ENCODE measurements at places on chromosomes 16 and 17.

GRCh38 chr17:43366891-43367736 lies 31.7 kb upstream of the ARL4D start:
- no peak for DNase-seq

DNA sequence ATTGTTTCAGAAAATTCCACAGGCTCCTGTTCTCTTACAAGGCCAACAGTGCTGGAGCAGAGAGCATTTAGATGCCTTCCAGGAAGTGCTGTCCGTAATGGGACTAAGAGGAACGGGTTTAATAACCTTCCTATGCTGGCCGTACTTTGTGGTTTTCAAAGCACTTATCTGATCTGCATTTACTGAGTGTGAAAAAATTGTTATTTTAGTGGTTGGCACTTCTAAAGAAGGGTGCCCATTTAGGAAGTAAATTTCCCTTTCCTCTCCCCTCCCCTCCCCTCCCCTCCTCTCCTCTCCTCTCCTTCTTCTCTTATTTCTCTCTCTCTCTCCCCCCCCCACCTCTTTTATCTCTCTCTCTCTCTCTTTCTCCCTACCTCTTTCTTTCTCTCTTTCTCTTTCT lies 72.0 kb upstream of the DNAJA2 start:
- no peak for DNase-seq

DNA sequence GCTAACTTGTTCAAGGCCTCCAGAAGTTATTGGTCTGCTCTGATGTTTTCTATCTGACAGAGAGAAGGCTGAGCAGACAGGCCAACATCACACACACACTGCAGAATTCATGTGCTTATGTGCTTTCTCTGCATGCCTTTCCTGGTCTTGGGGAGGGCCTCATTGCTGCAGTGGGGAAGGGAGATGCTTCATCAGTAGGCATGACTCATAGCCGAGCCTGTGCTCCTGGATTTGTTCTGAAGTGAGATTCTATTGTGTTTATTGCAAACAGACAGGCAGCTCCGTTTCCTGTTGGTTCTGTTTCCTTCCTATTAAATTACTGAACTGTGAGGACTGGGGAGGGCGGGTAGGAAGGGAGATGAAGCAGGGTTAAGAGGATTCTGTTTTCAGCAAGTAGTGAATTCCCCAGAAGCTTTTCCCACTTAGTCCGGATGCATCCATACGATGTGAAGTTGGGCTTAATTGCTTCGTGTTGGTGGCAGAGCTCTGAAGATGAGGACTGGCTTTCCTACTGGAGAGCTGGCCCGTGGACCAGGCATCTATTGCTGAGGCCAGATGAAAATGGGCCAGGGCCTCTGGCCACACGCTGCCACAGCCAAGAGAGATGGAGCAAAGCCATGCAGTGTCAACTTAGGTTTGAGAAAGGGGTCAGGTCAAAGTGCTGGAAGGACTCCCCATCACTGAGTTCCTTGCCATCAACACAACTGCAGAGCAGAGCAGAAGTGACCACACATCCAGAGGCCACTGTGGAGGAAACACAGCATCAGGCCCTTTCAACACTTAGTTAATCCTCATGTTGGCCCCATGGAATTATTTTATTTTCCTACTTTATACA lies 179.3 kb downstream of the UTP18 start:
- no peak for DNase-seq

- no peak for DNase-seq
Observed at GRCh38 chr16:48157302-48157701, 1.5 kb upstream of the ABCC12 start.

GRCh38 chr16:67246756-67247191 lies 507 bp downstream of the FHOD1 start:
- no peak for DNase-seq

- no peak for DNase-seq
Observed at GRCh38 chr17:47165137-47165536, 24.0 kb downstream of the CDC27 start.

- no peak for DNase-seq
Observed at GRCh38 chr17:82843904-82844680, 4.3 kb upstream of the ZNF750 start.

GRCh38 chr17:78665387-78665951 lies 88.3 kb upstream of the DNAH17 start:
- no peak for DNase-seq

DNA sequence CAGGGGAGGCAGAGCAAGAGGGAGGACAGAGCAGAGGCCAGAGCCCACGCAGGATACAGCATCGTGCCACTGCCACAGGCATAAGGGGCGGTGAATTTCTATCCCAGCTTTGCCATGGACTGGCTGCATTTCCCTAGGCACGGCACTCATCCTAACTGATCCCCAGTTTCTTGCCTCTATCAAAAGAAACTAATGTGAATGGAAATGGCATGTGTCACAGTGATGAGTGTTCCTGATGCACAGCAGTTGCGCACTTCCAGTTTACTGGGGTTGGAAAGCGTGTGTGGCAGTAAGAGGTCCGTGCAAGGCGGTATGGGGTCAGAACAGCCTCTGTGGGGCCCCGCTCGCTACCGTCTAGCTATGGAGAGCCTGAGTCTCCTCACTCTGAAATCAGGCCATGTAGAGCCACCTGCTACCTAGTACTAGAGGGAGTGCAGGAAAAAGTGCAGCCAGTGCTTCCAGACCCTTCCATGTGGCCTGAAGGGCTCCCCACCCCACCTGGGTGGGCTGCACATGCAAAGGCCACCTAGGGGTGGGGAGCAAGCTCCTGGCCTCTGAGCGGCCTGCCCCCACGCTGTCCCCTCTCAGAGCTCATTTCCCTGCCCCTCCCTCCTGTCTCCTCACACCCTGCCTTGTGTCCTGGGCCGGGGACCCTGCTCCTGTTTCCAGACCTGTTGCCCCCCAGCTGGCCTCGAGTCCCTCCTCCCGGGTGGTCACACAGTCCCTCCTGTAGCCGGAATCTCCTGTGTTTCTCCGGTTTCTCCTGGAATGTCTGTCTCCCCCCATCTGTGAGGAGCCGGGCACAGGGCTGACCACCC lies 5.0 kb upstream of the KCNJ18 start:
- no peak for DNase-seq

GRCh38 chr16:23509782-23510163 lies 521 bp downstream of the GGA2 start:
- peak; percentile 7 for DNase-seq

DNA sequence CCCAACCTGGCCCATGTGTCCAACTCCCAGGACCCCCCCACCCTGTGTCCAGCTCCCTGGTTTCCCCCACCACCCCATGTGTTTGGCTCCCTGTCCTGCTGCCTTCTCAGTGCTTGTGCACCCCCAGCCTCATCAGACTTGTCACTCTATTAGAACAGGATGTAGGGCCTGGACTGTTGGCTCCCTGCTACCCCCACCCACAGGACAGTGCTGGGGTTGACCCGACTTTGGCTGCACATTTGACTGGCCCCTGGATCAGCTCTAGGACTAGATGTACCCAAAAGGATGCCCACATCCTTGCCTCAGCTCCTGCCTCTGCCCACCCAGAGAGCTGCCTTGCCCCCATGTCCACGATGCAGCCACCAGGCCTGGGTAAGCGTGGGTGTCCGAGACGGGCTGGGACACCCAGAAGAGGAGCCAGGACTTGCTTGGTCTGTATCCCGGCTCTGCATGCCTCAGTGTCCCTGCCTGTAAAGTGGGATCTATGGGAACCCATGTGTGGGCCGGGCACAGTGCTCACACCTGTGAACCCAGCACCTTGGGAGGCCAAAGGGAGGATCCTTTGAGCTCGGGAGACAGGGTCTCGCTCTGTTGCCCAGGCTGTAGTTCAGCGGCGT lies 1.5 kb upstream of the CCDC57 start:
- no peak for DNase-seq
